ENCODE measurements at places on chromosomes 4 and X. TPM values are rescaled to one million over a fixed set of nuclear protein-coding genes. Genes with fewer than 3 reads are reported as not detected.

CXorf49 gene
- total RNA-seq, result not detected

SMIM10L2A gene
- total RNA-seq, result 5.0 TPM

ETDA gene
- not detected for total RNA-seq

NDST4 gene
- not detected for total RNA-seq

OTUD6A gene
- total RNA-seq, result not detected

RBM46 gene
- total RNA-seq, result not detected

BEX2 gene
- total RNA-seq, result 30.3 TPM

CLDN22 gene
- total RNA-seq, result not detected

MTM1 gene
- 25.8 TPM for total RNA-seq

MSX1 gene
- not detected for total RNA-seq

IL3RA gene
- total RNA-seq, result not detected

CFAP99 gene
- not detected for total RNA-seq

ZNF280C gene
- 6.7 TPM for total RNA-seq

TMEM47 gene
- total RNA-seq, result not detected

PPP1R2C gene
- total RNA-seq, result not detected

SSX2 gene
- not detected for total RNA-seq

SOX3 gene
- not detected for total RNA-seq

FDCSP gene
- not detected for total RNA-seq

FAM9B gene
- total RNA-seq, result not detected

PRSS12 gene
- not detected for total RNA-seq

HCCS gene
- total RNA-seq, result 12.4 TPM

TLR3 gene
- 0.25 TPM for total RNA-seq

CENPE gene
- 0.44 TPM for total RNA-seq

GPR82 gene
- total RNA-seq, result not detected

ERAS gene
- total RNA-seq, result not detected

NUDT10 gene
- total RNA-seq, result not detected

ZNF732 gene
- total RNA-seq, result not detected

PABPC1L2A gene
- not detected for total RNA-seq

USP17L20 gene
- not detected for total RNA-seq

RBM10 gene
- total RNA-seq, result 55.0 TPM

CCDC110 gene
- 1.3 TPM for total RNA-seq

CHRNA9 gene
- total RNA-seq, result 0.73 TPM

ARR3 gene
- not detected for total RNA-seq

ART3 gene
- total RNA-seq, result not detected

Data from naive thymus-derived CD8-positive, alpha-beta T cell (primary cell).